RWPE2 (cell line): ENCODE measurements at places on chromosomes 4 and X.

- no peak overlapping the region for H3K4me3 ChIP-seq
- H3K36me3 ChIP-seq, result no peaks in the 10 kb centered on the region
- H3K27ac ChIP-seq, result no peak overlapping the region
- H3K4me1 ChIP-seq, result no peaks in the 10 kb centered on the region
- no peak for DNase-seq
These were observed 110.0 kb upstream of the PPARGC1A start for GRCh38 chr4:23999714-24000469.

DNA sequence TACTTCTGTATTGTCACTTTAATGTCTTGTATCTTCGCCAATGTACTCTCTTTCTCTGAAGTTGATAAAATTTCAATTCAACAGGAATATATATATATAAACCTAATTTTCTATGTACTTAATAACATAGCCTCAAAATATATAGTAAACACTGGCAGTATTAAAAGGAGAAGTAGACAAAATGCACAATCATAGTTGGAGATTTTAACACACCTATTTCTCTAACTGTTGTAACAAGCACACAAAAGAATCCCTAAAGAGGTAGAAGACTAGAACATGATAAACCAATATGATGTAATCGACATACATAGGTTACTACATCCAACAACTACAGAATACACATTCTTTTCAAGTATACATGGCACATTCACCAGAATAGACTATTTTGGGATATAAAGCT, 65.5 kb downstream of the ZNF81 start:
- no peak overlapping the region for H3K27ac ChIP-seq
- no peaks in the 10 kb centered on the region for H3K4me1 ChIP-seq
- no peaks in the 10 kb centered on the region for H3K27me3 ChIP-seq

GRCh38 chr4:76028350-76028765, 5.1 kb upstream of the CXCL10 start:
- H3K36me3 ChIP-seq, result no peaks in the 10 kb centered on the region
- H3K27ac ChIP-seq, result no peak overlapping the region
- DNase-seq, result no peak
- H3K4me1 ChIP-seq, result no peaks in the 10 kb centered on the region
- no peaks in the 10 kb centered on the region for H3K27me3 ChIP-seq
- H3K4me3 ChIP-seq, result no peak overlapping the region

GRCh38 chr4:23957465-23957864, 67.6 kb upstream of the PPARGC1A start:
- DNase-seq, result no peak
- no peak overlapping the region for H3K27ac ChIP-seq
- H3K4me3 ChIP-seq, result no peak overlapping the region
- H3K4me1 ChIP-seq, result no peaks in the 10 kb centered on the region
- no peaks in the 10 kb centered on the region for H3K36me3 ChIP-seq

GRCh38 chr4:138555584-138555983, 313.4 kb upstream of the SLC7A11 start:
- no peaks in the 10 kb centered on the region for H3K4me1 ChIP-seq
- no peak overlapping the region for H3K27ac ChIP-seq
- no peaks in the 10 kb centered on the region for H3K27me3 ChIP-seq
- H3K4me3 ChIP-seq, result no peak overlapping the region
- DNase-seq, result no peak

GRCh38 chr4:70640192-70640591, 11.6 kb downstream of the ENAM start:
- H3K27me3 ChIP-seq, result no peaks in the 10 kb centered on the region
- no peaks in the 10 kb centered on the region for H3K36me3 ChIP-seq
- DNase-seq, result no peak
- no peak overlapping the region for H3K27ac ChIP-seq
- no peak overlapping the region for H3K4me3 ChIP-seq
- no peaks in the 10 kb centered on the region for H3K4me1 ChIP-seq

DNA sequence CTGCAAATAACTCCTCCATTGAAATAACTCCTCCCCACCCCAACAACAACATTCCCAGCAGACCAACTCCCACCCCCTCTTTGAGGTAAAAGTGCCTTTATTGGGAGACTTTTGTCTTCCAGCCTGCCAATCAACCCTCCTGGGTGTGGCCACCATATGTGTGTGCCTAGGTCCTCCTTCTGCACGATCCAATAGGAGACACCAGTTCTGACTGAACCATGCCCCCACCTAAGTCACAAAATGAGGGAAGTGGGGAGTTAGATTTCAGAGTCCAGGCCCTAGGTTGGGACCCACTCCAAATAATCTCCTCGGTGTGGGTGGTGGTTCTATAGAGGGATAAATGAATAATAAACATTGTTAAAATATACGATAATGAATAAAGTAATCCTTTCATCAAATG, 3.0 kb downstream of the PLP2 start:
- H3K4me1 ChIP-seq, result peaks cover 30% of the 10 kb centered on the region
- peak overlapping the region; percentile 92 for H3K27ac ChIP-seq
- H3K27me3 ChIP-seq, result no peaks in the 10 kb centered on the region
- H3K36me3 ChIP-seq, result peaks cover 44% of the 10 kb centered on the region
- H3K4me3 ChIP-seq, result no peak overlapping the region

DNA sequence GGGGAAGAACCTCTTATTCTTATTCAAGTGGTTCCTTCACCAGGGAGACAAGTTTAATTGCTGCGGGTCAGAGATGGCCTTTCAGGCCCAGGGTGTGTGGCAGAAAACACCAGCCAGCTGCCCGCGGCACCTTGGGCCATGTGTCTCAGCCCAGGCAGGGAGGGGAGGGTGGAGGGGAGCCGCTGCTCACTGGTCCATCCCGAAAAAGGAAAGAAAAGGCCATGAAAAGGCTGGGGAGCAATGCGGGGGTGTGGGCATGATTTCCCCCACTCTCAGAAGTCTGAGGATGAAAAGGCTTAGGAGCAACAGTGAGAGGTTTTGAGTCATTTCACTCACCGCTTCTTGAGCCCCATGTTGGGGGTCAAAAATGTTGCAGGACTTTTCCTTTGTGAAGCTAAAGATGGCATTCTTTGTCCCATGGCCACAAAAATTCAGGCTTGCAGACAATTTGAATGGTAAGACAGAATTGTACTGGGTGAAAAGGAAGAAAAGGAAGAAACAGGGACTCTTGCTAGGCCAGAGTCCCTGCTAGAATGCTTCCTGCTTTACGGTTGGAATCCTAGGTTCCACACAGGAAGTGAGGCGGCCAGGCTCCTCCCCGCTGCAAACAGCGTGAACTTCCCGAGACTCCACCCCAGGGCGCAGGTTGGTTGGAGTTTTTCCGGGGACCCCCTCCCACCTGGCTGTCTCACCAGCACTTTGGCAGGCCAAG, 17.4 kb upstream of the FAM47E start:
- no peak for DNase-seq
- H3K27me3 ChIP-seq, result no peaks in the 10 kb centered on the region
- no peak overlapping the region for H3K4me3 ChIP-seq
- peaks cover 38% of the 10 kb centered on the region for H3K4me1 ChIP-seq
- H3K27ac ChIP-seq, result peak overlapping the region; percentile 3

DNA sequence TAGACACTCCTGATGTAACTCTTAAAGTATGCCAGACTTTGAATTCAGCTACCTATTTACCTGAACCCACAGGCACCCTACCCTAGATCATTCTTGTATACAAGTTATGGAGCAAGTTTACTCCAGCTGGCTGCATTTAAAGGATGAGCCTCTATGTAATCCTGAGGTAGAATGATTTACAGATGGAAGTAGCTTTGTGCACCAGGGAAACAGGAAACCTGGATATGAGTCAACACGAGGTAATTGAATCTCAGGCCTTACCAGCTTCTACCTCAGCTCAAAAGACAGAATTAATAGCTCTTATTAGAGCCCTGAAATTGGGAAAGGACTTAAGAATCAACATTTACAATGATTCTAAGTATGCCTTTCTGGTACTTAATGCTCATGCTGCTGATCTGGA, 119.8 kb downstream of the AGTR2 start:
- no peak for DNase-seq
- H3K27me3 ChIP-seq, result no peaks in the 10 kb centered on the region
- H3K4me3 ChIP-seq, result no peak overlapping the region
- H3K36me3 ChIP-seq, result no peaks in the 10 kb centered on the region
- peak overlapping the region; percentile 19 for H3K27ac ChIP-seq

- no peaks in the 10 kb centered on the region for H3K36me3 ChIP-seq
- H3K27ac ChIP-seq, result no peak overlapping the region
- H3K4me3 ChIP-seq, result no peak overlapping the region
These were observed 335.4 kb downstream of the DHX15 start for GRCh38 chr4:24248674-24249630.

DNA sequence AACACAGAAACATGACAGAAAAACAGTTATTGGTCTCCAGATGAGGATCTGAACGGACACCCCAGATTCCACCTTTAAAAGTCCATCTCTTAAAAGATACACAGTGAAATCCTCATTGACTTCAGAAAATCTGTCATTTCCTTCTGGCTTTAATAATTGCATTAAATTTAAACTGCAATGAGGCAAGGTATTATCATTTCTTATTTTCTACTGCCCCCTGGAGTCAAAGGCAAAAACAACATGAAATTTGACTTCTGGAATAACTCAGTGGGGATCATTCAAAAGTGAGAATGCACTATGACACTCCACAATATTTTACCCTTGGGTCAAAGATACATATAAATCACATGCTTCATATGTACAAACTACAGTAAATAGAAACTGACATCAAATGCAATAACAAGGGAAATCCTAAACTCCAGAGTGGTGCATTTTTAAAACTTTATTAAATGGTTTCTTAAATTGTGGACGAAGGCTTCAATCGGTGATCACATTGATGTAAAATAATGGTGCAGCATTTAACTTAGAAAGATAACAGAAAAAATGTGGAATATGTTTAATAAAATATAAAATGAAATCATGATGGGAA, 56.4 kb upstream of the SPANXN1 start:
- H3K27ac ChIP-seq, result no peak overlapping the region
- H3K27me3 ChIP-seq, result no peaks in the 10 kb centered on the region
- no peak for DNase-seq
- H3K4me1 ChIP-seq, result no peaks in the 10 kb centered on the region
- no peak overlapping the region for H3K4me3 ChIP-seq

- no peak for DNase-seq
- no peak overlapping the region for H3K27ac ChIP-seq
- H3K27me3 ChIP-seq, result no peaks in the 10 kb centered on the region
- H3K36me3 ChIP-seq, result no peaks in the 10 kb centered on the region
- no peaks in the 10 kb centered on the region for H3K4me1 ChIP-seq
These were observed 89.2 kb upstream of the PRDX4 start for GRCh38 chrX:23578079-23578478.

GRCh38 chrX:12580548-12580947, 210.7 kb upstream of the PRPS2 start:
- peak overlapping the region; percentile 52 for H3K27ac ChIP-seq
- no peaks in the 10 kb centered on the region for H3K36me3 ChIP-seq
- no peaks in the 10 kb centered on the region for H3K27me3 ChIP-seq
- H3K4me3 ChIP-seq, result no peak overlapping the region
- DNase-seq, result no peak
- H3K4me1 ChIP-seq, result peaks cover 12% of the 10 kb centered on the region
